Foreskin fibroblast (primary cell): ENCODE measurements at places on chromosomes 5 and 9.

GRCh38 chr5:167285591-167285990 is 1005.9 kb upstream of the WWC1 start:
- no peak for DNase-seq

GRCh38 chr5:138963763-138964371 is 88.7 kb upstream of the LRRTM2 start:
- DNase-seq, result peak; percentile 56

- DNase-seq, result peak; percentile 52
These were observed 321.0 kb upstream of the TRPC7 start for GRCh38 chr5:136686192-136686872.

- no peak for DNase-seq
These were observed 573.6 kb upstream of the ARRDC3 start for GRCh38 chr5:91956738-91957137.

- no peak for DNase-seq
These were observed 5.3 kb downstream of the MROH2B start for GRCh38 chr5:41065691-41066335.

- DNase-seq, result no peak
These were observed 31.3 kb downstream of the ANXA1 start for GRCh38 chr9:73182928-73183327.

GRCh38 chr5:133952729-133953567 is 15.5 kb downstream of the C5orf15 start:
- DNase-seq, result peak; percentile 96

DNA sequence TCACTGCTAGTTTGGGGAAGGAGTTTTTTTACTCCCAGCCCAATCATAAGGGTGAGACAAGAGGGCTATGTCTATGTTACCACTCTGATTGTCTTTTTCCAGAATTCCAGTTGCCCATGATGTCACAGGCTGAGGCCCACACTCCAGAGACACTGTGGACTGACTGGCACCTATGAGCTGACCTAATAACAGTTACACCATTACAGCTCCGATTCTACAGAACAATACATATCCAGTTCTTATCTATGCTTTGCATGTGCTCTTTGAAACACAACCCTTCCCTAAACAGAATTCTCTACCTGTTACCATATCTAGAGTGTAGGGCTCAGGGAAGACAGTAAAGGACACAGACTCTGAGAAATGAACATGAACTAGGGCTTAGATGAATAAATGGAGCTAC is 45.7 kb upstream of the ALDOB start:
- DNase-seq, result no peak

DNA sequence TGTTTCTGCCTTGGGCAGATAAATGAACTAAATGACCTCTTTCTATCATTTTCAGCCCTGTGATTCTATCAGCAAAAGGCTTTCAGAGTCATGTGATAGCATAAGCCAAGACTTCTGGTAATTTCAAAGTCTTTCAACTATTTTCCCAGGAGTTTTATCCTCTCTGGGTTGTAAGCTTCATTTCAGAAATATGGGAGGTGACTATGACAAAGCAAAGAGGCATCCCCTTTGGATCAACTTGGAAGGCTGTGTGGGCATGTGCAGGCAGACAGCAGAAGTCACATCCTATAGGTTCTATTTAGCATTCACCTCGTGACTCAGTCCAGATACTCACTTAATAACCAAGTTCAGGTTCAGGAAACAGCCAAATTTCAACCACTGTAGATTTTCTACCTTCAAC is 149.0 kb upstream of the FST start:
- DNase-seq, result peak; percentile 88

DNA sequence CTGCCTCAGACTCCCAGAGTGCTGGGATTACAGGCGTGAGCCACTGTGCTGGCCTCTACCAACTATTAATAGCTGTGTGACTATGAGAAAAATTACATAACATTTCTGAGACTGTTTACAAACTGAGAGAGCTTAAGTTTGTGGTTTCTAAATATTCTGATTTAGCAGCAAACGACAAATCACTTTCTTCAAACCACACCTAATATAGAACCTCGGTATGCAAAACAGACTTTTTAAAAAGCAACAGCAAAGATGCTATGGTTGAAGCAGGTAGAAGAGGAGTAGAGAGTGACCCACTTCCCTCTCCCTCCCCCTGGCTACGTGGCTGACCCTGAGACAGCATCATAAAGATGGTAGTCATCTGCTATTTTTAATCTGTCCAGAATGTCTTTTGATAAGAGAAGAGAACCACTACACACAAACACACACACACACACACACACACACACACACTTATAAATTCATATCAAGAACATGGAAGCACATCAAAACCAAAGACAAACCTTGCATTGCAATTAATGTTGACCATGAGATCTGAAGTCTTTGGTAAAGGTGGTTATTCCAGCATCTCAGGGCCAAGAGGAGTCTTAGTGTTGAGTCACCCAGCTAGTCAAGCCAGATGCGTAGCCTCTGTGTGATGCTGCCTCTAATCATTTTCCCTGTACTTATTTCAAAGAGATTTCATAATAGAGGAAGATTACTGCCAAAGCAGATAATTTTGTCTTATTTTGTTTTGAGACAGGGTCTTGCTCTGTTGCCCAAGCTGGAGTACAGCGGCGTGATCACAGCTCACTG is 58.1 kb upstream of the TMEM215 start:
- DNase-seq, result no peak

DNA sequence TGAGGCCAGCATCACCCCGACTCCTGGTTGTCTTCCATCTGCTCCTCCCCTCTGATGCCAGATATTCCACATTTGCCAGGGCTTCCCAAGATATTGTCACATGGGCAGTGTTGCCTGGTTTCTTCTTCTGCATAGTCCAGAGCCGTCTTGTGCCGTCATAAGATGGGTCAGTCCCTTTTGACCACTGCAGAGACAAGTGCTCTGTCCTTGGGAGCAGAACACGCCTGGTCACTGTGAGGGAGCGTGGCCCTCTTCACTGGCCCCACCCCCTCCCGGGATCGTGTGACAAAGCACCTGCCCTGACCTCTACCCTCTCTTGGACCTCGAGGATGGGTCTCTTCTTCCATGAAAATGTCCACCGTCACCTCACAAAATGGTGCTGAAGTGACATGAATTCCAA is 41.6 kb downstream of the UBE2QL1 start:
- no peak for DNase-seq

- DNase-seq, result peak; percentile 4
These were observed 26.6 kb downstream of the NR5A1 start for GRCh38 chr9:124480621-124480981.

DNA sequence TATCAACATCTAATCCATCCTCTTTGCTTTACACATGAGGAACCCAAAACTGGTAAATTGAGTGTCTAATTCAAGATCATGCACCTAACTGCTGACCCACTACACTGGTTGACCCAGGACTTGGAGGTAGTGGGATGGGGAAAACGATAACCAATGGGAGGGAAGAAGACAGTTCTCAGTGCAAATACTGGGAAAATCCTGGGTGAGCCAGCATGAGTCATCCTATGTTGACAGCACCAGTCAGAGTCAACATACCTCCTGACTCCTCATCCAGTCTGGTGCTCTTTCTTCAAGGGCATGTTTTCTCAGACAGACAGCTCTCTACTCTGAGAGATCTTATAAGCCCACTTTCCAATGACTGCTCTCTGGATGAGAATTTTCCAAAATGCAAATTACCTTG is 232.8 kb upstream of the PTGER4 start:
- peak; percentile 84 for DNase-seq

DNA sequence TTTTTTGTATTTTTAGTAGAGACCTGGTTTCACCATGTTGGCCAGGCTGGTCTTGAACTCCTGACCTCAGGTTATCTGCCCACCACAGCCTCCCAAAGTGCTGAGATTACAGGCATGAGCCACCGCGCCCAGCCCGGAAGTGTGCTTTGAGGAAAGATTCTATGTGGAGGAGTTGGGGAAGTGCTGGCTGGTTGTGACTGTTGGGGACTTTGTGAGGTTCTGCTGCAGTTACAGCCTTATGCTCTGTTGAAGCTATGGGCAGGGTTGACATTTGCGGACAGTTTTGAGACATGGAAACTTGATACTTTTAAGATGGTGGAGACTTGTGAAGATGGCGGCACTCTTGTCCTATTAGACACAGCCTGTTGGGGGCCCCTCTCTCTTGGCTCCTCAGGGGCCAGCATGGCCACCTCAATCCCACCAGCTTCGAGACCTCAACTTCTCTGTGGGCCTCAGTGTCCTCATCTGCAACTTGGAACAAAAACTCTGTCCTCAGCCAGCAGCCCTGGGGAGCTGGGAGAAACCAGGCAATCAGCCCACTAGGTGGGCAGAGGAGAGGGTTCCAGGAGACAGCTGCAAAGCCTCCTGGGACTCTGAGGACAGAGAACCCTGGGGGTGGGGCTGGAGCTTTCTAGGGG is 24.9 kb downstream of the C9orf50 start:
- DNase-seq, result no peak

- DNase-seq, result no peak
These were observed 599.3 kb upstream of the TLE4 start for GRCh38 chr9:78972303-78972999.

GRCh38 chr5:169153405-169153804 is 147.5 kb downstream of the SLIT3 start:
- peak; percentile 45 for DNase-seq

- no peak for DNase-seq
These were observed 3.5 kb downstream of the PIP5K1B start for GRCh38 chr9:68708513-68708912.

DNA sequence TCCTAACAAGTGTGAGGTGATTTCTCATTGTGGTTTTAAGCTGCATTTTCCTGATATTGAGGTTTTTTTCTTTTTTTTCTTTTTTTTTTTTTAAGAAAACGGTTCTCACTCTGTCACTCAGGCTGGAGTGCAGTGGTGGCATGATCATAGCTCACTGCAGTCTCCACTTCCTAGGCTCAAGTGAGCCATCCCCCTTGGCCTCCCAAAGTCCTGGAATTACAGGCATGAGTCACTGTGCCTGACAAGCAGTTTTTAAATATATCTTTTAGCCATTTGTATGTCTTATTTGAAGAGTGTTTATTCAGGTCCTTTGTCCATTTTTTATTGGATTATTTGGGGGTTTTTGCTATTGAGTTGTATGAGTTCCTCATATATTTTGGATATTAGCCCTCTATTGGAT is 53.8 kb downstream of the GCNT1 start:
- DNase-seq, result peak; percentile 87

GRCh38 chr5:171484460-171484899 is 65.0 kb downstream of the FGF18 start:
- DNase-seq, result no peak

GRCh38 chr9:94584555-94584954 is 9.1 kb downstream of the FBP2 start:
- no peak for DNase-seq

DNA sequence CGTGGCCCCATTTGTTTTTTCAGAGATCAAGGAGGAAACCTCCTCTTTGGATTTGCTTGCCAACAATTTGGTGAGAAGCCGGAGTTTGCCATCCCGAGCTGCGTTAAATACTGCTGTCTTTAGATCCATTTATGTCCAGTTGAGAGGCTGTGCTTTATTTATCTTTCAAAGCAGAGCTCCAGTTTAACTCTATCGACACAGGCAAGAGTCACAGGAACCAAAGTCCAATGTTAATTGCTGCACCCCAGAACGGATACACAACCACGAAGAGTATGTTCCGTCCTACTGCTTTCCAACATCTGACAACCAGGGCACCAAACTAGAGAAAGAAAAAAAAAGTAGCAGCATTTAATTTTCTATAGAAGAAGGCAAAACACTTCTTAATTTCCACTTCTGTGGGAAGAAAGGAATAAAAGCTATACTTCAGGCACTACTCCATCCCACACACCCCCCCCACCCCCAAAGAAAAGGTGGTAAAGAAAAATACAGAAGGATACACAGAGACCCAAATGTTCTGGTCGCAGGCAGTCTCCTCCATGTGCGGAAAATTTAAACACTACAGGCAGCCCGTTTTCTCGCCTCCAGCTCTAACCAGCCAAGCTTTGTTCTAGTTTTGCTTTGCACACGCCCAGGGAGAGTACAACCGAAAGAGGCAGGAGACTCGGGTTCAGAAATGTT is 1.1 kb downstream of the FEM1C start:
- DNase-seq, result no peak

GRCh38 chr5:30405821-30406220 is 787.7 kb upstream of the CDH6 start:
- DNase-seq, result no peak

GRCh38 chr5:178537467-178538371 is 52.5 kb downstream of the COL23A1 start:
- no peak for DNase-seq

DNA sequence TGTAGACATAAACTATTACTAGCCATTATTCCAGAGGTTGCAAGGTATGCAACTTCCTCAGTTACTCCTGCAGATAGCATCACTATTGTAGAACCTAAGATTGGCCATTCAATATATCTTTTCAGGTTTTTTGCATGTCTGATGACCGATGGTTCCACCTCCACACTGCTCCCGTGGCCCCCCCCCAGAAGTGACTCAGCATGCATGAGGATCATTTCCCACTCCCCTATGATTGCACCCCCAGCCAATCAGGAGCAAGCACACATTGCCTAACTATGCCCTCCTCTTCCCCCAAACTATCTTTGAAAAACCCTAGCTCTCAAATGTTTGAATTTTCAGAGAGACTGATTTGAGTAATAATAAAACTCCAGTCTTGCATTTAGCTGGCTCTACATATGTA is 601.4 kb upstream of the TLE4 start:
- no peak for DNase-seq

DNA sequence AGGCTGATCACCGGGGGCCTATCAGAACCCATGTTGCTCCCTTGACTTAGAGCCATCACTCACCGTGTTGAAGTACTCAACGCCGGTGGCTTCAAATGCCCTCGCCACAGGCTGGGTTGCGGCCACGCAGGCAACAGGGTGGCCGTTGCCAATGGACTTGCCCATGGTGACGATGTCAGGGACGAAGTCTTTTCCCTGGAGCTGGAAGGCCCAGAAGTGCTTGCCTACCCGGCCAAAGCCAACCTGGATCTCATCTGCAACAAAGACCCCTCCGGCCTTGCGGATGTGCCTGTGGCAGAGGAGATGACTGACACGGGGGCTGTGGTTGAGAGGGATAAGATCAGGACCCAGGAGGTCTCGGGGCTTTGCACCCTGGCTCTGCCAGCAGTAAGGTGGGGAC is 10.3 kb downstream of the PHYKPL start:
- no peak for DNase-seq

- DNase-seq, result no peak
These were observed 31.0 kb upstream of the FSD1L start for GRCh38 chr9:105416840-105417239.

DNA sequence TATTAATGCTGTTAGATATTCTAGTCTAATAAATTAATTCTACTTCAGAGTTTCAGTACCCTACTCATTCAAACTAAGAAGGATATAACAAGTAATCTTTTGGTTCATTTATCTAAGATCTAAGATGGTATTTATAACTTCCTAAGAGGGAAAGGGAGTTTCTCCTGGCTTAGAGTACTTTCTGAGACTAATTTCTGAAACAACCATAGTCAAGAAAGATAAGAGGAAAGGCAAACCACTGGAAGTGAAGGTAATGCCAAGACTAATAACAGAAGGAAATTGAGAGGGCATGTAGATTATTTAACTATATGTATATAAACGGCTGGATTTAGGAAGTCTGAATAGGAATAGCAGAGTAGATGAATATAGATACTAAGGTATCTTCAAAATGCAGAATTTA is 112.4 kb upstream of the ACOT12 start:
- DNase-seq, result no peak
